LoVo (cell line): ENCODE measurements at places on chromosomes 12 and 14.

DNA sequence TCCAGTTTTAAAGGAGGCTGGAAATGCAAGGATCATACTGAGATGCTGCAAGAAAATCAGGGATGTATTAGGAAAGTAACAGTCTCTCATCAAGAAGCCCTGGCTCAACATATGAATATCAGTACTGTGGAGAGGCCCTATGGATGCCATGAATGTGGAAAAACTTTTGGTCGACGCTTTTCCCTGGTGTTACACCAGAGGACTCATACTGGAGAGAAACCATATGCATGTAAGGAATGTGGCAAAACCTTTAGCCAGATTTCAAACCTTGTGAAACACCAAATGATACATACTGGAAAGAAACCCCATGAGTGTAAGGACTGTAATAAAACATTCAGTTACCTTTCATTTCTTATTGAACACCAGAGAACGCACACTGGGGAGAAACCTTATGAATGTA, 24.5 kb downstream of the ZNF891 start:
- DNase-seq: no peak

- DNase-seq: no peak
Measured at GRCh38 chr12:123928897-123929296, 43.7 kb downstream of the CCDC92 start.

GRCh38 chr12:62861586-62861985, 73.4 kb downstream of the PPM1H start:
- DNase-seq: no peak

GRCh38 chr14:54805070-54805444, 97.6 kb downstream of the GCH1 start:
- DNase-seq: no peak

DNA sequence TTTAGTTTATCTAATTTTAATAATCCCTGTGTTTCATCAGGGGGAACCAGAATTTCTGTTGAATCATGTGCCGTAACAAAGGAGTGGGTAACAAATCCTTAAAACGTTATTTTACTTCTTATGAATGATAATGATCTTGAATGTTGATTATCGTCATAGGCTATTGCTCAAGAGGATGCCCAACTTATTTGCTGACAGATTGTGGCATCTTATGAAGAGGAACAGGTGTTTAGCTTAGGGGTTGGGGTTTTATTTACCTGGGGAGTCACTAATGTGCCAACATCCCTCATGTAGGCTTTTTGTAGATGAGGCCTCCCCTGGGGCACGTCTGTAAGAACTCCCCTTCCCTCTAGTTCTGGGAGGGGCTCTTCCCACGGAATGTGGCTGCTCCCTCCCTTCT, 32.4 kb upstream of the TMX1 start:
- DNase-seq: no peak

DNA sequence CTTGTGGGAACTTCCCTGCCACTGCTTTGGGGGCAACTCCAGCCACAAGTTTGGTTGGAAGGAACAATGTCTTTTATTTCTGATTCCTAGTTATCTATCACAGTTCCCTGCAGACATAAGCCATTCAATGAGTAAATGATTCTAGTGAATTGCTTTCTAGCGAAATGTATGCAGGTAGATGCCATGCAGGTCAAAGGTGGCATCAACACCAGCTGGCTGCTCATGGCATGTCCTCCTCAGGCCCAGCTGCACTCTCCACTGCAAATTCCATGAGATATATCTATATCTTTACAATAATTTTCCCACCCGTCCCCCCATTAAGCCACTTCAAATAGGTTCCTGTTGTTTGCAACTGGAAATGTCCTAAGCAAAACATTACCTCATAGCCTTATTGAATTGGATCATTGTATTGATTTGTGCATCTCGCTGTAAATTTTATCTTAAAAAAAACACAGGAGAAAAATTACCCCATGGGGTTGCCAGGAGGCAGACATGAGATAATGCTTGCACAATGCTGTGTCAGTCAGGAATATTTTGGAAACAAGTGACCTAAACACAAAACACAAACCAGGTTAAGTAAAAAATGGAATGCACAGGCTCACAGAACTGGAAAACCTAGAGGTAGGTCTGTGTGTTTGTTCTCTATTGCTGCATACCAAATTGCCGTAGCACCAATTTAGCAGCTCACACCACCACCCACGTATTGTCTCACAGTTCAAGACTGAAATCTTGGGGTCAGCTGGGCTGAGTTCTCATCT, 32.8 kb upstream of the TXNRD1 start:
- DNase-seq: no peak

DNA sequence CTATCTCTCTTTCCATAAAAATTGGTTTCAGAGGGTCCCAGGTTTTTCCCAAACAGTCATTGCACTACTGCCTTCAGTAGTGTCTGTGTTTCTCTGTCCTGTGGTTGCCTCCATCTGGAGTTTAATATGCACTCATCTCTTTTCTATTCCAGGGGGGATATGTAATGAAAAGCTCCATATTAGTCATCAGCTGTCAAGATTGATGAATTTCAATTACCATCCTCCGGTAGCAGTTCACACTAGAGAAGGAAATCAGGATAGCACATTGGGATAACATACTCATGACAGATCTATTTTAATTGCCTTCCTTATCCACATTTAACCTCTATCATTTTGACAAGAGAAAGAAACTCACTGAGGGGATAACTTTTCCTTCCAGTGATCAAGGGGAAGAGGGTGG, 589.0 kb upstream of the SEL1L start:
- DNase-seq: no peak

DNA sequence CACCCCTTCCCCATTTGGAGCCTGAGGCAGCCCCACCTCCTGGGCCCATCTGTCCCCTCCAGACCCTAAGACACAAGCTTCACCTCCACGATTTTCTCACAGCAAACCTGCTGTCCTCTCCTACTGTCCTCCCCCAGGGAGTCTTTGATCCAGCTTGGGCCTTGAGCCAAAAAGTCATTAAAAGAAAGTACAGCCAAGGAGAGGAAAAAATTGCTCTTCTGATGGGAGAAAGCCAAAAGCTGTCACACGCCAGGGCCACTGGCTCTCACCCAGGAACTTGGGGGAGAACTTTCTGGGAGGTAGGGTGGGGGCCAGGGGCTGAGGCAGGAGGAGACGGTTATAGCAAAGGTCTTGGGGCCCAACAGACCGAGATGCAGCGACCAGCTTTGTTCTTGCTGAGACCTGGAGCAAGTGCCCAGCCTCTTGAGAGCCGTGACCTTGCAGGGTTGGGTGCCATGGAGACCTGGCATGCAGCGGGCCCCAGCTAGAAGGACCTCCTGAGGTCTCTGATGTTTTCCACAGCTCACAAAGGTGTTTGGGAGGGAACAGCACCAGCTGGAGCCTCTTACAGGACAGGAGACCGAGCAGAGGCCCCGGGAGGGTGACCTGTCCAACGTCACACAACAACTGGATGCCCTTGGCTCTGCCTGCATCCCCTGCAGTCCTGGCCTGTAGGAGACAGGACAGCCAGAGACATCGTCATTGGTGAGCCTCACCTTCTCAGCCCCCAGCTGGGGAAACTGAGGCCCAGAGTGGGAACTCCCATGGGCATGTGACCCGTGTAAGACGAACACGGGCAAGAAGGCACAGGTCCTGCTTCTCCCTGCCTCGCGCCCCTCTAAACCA, 124.5 kb downstream of the CALM1 start:
- no peak for DNase-seq

GRCh38 chr12:116194935-116195431, 82.5 kb downstream of the MED13L start:
- DNase-seq: no peak

DNA sequence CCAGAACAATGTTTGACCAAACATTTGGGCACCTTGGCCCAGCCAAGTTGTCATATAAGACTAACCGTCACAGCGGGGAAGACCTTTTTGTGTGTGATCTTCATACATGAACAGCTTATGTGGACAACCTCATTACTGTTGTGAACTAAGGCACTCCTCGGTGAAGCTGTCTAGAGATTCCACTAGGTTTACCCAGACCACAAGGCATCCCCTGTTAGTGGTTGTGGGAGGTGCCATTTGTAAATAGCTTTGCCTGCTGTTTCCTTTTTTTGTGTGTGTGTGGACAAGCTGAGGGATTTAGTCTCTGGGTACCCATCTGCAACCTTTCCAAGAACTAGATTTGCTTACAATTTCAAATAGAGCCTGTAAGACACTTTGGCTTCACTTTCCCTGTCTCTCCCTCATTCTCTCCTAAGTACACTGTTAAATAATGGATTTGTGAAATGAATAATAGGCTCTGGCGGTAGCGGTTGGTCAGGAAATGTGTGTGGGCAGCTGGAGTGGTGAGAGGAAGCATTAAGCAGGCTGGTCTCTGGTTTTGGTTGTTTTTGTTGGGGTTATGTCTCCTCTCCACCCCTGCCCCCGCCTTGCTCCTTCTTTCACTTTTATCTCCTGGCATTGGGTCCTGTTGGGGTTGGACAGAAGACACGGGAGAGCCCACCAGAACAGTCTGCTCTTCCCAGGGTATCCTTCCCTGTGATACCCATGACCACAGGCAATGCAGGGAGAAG, 727.6 kb downstream of the VRK1 start:
- no peak for DNase-seq

DNA sequence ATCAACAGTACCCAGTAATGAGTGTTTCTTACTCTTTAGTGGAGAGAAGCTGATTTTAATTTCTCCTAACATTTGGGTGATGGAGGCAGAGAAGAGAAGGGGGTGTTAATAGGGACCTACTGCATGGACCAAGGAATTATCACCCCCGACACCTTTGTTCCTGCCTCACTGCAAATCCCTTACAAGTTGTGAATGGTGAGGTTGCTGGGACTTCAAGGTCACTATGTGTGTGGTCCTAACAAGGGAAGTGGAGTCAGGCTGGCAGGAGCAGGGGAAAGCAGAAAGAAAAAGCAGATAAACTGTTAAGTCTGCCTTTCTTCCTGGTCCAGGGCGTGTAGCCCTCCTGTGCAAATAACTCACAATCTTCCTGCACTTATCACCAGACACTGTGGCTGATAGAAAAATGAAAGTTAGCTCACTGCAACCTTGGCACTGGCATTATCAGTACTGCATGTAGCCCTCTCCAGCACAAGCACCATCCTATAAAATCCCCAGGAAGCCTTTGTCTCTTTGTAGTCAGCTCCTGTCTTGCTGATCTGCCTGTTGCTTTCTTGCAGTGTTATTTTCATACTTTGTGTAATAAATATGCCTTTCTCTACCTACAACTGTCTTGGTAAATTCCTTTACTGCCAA, 112.3 kb upstream of the DNM1L start:
- DNase-seq: no peak

DNA sequence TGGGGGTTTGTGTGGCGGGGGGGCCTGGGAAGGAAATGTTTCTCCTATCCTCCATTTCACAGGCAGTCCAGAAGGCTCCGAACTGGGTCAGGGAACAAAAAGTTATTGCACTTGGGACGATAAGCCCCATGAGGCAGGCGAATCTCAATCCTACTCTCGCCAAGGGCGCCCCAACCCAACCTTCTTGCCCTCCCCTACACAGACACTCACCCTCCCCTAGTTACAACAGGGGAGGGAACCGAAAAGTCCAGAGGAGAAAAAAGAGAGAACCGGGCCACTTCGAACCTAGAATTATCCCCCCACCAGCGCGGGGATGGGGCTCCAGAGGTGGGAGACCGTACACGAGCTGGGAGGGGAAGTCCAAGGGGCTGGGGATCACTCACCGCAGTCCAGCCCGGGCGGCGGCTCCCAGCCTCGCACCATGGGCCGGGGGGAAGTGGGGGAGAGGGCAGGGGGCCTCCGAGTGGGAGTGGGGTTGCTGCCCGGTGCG, 357 bp downstream of the HOMEZ start:
- DNase-seq: no peak

DNA sequence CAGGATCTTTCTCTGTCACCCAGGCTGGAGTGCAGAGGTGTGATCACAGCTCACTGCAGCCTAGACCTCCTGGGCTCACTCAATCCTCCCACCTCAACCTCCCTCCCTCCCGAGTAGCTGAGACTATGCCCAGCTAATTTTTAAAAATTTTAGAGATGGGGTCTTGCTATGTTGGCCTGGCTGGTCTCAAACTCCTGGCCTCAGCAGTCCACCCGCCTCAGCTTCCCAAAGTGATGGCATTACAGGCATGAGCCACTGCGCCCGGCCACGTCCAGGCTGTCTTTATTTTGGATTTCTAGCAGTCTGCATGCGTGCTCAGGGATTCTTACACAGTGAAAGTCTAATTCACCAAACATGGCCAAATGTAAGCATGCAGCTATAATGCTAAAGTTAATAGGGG, 17.8 kb downstream of the SLC8B1 start:
- DNase-seq: no peak

DNA sequence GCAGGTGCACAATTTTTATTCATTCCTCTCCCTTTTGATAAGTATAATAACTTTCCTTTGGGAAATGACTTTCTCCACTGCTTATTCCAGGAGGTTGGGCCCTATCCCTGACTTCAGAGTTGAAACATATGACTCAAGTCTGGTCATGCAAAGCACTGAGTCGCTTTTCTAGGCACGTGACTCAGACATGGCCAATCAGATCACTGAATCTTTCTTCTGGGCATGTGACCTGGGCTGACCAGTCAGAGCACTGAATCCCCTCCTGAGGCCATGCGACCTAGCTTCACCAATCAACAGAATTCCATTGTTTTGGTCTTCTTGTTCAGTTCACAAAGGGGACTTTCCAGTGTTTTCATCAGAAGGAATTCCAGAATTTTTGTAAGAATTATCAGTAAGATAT, 377.1 kb upstream of the KITLG start:
- DNase-seq: no peak

DNA sequence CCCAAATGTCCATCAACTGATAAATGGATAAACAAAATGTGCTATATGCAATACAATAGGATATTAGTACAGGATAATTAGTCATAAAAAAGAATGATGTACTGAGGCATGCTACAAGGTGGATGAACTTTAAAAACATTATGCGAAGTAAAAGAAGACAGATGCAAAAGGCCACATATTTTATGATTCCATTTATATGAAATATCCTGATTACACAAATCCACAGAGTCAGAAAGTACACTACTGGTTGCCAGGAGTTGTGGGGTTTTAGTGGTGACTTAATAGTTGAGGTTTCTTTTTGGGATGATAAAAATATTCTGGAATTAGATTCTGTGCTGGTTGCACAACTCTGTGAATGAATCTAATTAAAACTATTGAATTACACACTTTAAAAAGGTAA, 12.6 kb downstream of the TRIM9 start:
- DNase-seq: no peak

DNA sequence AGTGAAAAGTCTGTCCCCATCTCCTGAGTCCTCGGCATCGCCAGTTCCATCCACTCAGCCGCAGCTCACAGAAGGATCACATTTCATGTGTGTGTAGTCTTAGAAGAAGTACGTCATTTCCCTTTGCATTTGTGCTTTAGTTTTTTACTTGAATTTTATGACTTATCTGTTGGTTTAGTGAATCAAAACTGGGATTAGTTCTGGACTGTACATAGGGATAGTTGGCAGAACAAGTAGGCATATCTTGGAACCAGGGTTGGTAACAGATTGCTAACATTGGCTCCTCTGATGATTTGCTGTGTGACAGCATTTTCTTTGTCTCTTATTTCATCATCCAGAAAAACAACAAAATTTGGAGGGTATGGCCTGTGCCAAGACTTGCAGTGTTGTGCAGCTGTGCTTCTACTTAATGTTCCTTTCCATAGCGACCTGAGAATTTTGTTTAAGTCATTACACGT, 69.6 kb upstream of the AEBP2 start:
- no peak for DNase-seq
